ENCODE measurements at places on chromosomes 11 and 22.

DNA sequence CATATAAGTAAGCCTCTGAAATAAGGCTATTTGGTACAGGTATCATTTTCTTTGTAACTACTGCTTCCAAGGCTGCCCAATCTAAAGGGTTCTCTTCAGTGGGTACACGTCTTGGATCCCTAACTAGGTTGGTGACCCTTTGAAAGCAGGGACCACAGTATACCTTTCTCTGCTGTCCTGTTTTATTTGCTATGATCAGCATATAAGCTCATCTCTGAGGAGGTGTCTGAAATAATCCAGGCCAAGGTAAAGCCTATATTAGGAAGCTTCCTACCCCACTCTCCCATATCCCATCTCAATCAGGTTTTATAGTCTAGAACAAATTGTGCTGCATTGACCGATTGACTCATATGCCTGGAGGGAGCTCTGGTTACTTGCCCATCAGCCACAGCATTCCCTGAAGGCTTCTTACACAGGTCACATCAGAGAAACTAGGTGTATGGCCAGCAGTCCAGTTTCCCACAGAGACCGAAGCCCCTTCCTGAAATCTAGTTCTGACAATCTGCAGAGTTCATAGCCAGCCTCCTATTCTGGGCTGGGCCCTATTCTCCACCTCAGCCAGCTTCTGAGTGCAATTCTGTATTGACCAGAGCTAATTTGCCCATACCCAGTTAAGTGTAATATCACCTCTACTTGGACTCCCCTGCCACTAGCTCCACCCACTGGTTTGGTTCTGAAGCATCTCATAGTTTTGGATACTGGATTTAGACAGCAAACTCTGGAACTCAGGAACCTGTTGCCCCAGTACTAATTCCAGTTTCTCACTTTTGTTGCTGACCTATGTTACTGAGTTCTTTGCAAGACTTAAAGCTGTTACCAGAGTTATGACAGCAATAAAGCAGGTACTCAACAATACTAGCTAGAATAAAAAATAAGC is 62.1 kb upstream of the ARHGAP20 start:
- DNase-seq, result no peak

GRCh38 chr11:29173660-29174062 is 843.2 kb downstream of the KCNA4 start:
- no peak for DNase-seq

- no peak for DNase-seq
Observed at GRCh38 chr11:126359431-126360048, 4.1 kb downstream of the ST3GAL4 start.

DNA sequence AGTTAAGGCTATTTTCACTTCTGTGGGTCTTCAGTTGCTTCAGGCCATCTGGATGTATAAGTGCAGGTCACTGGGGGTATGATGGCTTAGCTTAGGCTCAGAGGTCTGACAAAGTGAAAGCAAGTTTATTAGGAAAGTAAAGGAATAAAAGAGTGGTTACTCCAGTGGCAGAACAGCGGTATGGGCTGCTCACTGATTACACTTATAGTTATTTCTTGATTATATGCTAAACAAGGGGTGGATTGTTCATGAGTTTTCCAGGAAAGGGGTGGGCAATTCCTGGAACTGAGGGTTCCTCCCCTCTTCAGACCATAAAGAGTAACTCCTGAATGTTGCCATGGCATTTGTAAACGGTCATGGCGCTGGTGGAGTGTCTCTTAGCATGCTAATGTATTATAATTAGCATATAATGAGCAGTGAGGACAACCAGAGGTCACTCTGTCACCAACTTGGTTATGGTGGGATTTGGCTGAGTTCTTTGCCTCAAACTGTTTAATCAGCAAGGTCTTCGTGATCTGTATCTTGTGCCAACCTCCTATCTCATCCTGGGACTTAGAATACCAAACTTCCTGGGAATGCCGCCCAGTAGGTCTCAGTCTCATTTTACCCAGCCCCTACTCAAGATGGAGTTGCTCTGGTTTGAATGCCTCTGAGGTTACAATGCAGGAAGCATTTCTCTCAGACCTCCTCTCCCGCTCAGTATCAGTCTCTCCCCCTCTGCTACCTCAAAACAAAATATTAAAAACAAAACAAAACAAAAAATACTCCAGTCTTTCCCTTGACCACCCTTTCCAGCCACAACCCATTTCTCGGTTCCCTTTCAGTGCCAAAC is 106.6 kb upstream of the SLC22A12 start:
- no peak for DNase-seq

DNA sequence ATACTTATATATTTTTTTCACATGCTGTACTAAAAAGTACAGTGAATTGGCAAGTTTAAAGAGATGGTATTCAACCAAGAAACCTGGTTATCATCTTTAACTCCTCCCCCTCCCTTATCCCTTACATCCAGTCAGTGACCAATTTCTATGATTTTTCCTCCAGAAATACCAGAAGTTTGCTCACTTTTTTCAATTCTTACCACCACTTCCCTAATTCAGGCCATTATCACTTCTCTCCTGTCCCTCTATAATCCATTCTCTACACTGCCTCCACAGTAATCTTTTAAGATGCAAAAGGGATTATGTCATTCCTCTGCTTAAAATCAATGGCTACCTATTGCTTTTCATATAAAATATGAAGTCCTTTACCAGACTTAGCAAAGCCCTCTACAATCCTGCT is 62.8 kb downstream of the CEP57 start:
- no peak for DNase-seq

DNA sequence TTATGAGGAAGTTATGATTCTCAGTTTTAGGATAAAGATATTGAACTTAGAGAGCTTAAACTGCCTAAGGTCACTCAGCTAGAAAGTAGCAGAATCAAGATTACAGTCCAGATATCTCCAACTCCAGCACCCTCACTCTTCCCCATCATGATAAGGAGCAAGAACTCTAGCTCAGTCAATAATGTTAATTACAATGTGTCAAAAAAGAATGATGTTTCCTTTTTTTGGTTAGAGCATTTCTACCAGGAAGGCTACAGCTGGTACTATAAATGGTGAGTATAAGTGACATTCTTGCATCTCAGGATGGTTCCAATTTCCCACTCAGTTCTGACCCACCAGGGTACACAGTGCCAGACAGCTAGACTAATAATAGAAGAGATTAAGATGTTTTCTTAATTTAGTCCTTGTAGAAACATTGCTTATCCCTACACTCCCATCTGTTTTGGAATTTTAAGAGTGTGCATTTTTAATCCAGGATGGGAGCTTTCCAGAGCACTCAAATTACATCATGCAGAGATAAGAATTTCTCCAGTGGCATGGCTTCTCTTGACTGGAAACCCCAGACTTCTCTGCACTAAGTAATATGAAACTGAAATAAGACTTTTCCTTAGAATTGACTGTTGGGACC is 21.6 kb upstream of the BBOX1 start:
- DNase-seq, result no peak

GRCh38 chr22:30220338-30221012 is 26.1 kb downstream of the LIF start:
- DNase-seq, result no peak

DNA sequence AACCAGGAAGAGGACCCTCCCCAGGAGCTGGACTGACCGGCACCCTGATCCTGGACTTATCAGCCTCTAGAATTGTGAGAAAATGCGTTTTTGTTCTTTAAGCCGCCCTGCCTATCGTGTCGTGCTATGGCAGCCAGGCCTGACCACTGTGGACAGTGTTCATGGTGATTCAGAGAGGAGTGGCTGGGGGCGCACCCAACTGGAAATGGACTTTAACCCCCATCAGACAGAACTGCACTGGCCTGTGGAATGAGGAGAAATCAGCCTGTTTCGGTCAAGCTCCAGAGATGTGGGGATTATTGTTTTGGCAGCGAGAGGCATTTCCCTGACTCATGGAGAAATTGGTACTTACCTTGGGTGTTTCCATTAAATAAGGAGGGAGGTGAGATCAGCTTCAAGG is 1437.8 kb downstream of the BRD1 start:
- DNase-seq, result no peak

DNA sequence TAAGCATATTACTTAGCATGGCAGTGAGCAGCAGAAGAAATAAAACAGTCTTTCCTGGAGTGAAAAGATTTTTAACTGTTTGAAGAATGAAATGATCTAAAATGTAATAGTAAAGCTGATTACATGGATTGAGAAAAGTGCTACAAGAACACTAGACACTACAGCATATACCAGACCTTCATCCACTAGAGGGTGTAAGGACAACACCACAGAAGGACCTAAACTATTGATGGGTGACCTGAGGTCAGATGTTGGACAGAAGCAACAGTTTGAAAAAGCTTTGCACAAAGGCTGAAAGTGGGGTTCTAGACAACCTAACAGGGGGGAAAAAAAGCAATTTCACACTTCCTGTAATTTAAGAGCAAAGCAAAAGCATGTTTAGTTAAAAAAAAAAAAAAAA is 97.7 kb downstream of the RBFOX2 start:
- no peak for DNase-seq

- DNase-seq, result no peak
Observed at GRCh38 chr11:6962673-6963072, 36.4 kb downstream of the ZNF215 start.

DNA sequence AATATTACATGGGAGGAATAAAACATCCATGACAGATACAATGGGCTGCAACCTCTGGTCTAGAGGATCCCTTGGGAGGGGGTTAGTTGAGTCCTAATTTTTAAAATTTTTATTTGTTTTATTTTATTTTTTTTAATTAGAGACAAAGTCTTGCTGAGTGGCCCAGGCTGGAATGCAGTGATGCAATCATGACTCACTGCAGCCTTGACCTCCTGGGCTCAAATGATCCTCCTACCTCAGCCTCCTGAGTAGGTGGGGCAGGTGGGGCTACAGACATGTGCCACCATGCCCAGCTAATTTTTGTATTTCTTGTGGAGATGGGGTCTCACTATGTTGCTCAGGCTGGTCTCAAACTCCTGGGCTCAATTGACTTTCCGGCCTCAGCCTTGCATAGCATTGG is 43.1 kb downstream of the FDX1 start:
- no peak for DNase-seq

DNA sequence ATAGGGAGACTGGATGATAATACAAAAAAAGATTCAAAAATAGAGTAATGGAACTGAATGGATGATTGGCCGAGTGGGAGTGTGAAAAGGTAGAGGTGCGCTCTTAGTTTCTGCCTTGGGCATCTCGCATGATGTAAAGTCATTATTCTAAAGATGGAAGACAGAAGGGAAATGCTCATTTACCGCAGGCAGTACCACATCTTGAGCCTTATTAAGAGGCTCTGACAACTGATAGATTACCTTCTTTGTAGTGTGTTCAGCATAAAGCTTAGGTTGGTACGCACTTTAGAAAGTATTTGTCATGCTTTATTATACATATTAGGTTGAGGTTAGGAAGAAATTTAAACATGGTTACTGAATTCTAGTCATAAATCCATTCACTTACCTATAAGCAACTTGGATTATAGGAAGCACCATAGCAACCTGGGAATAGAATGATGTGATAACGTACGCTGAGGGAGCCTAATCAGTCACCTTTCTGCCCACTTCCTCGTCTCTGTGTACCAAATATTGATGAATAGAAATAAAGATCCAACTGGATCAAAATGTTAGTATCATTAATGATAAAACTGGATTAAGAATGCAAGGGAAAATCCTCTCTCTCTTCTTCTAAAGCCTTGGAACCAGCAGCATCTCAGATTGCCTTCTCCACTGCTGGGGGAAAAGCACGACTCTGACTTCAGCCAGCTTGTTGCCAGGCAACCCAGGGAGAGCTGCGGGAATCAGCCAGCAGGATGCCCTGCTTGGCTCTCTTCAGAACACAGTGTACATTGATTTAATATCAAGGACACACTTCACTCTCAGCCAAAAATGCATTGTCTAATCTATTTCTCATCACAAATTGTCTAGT is 29.0 kb upstream of the VWA5A start:
- no peak for DNase-seq

DNA sequence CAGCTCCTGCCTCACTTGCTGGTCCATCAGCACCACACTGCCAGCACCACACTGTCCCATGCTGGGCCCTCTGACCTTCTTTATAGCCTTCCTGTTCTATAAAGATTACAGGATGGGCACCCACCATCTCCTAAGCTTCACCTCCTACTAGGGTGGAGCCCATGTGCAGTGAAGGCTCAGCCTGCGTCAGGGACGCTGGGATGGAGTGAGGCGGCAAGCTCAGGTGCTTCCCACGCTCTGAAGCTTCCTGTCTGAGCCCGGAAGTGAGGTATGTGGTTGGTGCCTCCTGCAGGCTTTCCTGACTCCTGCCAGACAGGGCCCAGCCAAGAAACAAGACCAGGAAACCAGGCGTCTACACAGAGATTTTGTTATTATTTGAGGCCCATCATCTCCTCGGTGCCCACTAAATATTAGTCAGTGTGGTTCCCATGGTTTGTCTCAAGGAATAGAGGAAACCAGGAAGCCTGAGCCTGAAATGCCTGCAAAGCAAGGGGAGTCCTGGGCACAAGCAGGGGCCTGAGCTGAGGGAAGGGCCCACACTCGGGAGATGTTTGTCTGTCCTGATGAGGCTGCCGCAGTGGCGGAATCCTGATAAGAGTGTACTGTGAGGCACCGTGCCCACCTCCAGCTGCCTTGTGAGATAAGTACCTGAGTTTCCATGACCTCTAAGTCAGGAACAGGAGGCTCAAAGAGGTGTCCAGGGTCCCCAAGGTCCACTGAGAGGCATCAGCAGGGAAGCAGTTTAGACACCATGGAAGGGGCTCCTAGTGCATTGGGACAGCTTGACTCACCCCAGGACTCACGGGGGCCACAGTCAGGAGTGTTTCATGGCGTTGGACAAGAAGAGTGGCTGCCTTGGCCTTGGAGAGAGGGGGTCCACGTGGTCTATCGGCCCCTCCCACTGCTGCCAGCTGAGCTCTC is 22.0 kb downstream of the RSPH14 start:
- peak; percentile 63 for DNase-seq

DNA sequence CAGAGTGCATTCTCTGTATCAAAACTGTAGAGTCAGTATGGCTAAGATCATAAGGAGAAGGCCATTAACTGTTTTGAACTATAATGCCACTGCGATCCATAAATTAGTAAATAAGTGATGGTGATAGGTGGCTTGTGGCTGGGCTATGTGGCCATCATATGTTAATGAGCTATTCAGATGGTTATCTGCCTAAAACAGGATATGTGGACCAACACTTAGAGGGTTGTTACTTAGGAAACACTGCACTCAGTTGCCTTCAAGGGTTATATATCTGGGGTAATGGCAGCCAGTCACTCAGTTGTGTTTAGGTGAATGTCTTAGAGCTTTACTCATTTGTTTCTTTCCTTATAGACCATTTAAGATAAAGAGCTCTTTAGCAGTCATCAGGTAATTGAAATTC is 66.0 kb downstream of the PPP2R1B start:
- DNase-seq, result no peak

GRCh38 chr11:12768726-12769673 is 94.8 kb downstream of the TEAD1 start:
- no peak for DNase-seq

Measured in DND-41 (cell line).